Activated T-cell treated with anti-CD3 and anti-CD28 coated beads for 4 hours (primary cell): ENCODE measurements at places on chromosomes 4 and X.

DNA sequence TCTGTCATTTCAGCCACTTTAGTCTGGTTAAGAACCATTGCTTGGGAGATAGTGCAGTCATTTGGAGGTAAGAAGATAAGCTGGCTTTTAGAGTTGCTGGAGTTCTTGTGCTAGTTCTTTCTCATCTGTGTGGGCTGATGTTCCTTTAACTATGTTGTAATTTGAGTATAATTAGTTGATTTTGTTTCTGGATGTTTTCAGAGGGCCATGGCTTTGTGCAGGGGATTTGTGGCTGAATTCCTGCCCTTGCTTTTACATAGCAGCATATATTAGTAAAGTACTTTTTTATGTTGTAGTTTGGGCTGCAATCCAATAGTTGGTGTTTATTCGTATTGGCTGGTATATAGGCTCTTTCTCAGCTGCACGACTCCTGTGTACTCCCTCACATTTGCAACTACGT lies 339.6 kb downstream of the ANKRD50 start:
- DNase-seq = no peak

DNA sequence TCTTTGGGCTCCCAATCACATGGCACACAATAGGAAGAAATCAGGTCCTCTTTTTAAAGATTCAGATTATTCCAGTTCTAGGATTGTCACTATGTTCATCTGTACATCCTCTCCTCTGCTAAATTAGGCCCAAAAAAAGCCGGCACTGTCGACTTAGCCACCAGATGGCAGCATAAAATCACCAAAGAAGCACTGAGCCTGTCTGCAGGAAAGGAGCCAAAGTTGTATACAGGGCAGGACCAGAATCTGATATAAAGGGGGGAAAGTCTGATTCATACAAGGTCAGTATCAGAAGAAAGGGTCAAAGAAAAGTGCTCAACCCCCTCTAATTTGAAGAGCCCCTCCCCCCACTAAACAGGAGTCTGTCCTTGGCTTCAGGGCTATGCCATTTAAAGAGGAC lies 292.5 kb downstream of the CHIC1 start:
- peak; percentile 51 for DNase-seq

DNA sequence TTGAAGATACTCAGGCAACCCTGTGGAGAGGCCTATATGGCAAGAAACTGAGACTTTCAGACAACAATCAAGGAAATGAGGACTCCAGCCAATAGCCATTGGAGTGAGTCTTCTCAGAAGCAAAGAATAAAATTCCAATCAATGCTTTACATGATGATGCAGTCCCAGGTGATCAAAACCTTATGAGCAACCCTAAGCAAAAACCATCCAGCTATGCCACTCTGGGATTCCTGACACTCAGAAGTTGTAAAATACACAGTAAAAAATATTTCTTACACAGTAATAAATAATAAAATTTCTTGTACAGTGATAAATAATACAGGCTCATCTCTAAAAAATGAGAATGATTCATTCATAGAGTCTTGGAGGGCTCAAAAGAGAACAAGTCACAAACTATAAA lies 150.6 kb downstream of the IL15 start:
- DNase-seq = no peak

DNA sequence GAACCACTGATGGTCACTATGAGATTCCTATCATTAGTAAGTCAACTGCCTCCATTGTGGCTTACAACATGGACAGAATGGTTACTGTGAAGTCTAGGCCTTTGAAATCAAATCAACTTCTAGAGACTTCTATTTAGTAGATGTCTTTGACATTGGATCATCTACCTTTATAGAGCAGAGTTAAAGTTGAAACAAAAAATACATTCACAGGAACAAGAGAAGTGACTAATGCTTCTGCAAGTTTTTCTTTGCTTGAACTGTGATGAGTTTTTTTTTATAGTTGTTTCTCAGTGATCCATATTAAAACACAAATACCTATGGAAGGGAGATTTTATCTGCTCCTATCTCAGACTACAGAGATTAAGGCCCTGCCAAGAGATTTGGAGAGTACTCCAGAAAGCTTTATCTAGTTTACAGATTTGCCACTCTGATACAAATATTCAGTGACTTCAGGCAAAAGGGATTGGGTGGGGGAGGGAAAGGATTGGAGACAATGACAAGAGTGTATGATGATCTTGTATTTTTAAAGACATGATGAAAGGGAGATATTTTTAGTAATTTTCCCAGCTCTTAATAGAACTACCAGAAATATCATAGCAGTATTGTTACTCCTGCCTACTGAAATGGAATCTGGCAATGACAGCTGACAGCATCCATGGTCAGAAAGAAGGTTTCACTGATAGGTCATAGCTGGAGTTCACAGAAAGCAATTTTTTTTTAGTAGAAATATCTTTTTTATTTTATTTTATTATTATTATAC lies 16.0 kb upstream of the EPGN start:
- no peak for DNase-seq

DNA sequence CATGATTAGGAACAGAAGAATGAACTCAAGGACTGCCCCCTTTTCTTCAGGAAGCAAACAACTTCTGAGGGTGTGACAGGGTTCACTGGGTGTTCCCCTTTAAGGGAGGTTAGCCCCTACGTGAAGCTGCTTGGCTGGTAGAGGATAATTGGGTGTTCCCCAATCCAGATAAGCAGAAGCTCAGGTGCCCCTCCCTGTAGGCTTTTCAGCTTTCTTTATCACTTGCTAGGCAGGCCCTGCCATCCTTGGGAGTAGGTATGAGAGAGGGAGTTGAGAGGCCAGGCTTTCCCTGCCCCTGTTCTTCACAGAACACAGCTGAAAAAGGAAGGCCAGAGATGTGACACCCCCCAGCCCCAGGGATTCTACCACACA lies 44.2 kb downstream of the RTL9 start:
- DNase-seq = no peak

GRCh38 chr4:155042014-155042413 lies 166.4 kb upstream of the NPY2R start:
- no peak for DNase-seq

DNA sequence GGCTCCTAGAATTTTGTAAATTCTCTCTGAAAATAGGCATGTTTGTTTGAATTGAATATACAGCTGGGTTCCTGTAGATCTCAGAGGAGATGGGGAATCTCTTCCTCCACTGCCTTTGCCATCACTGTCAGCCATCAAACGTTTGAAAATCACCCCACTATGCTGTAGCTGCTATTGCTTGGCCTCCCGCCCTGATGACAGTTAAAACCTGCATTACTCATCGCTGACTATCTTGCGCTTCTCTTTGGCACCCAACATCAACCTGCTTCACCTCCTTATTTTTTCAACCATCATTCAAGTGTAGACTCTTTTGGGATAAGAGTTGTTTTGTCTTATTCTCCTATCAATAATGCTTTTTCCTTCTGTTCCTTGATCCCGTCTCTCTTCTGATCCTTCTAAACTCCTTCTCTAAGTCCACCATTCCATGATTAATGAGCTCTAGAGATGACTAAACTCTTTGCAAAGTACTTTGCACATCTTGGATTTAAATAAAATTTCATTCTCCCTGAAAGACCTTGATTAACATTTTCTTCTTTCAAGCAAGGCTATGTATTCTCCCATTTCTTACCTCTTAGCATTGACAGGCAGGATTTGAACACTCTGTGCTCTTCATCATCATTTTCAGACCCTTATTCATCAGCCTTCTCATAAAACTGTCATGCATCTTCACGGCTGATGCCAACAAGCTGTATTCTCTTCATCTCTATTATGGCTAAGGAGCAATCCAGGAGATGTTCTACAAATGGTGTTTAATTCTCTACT lies 133.0 kb downstream of the SNCA start:
- no peak for DNase-seq

DNA sequence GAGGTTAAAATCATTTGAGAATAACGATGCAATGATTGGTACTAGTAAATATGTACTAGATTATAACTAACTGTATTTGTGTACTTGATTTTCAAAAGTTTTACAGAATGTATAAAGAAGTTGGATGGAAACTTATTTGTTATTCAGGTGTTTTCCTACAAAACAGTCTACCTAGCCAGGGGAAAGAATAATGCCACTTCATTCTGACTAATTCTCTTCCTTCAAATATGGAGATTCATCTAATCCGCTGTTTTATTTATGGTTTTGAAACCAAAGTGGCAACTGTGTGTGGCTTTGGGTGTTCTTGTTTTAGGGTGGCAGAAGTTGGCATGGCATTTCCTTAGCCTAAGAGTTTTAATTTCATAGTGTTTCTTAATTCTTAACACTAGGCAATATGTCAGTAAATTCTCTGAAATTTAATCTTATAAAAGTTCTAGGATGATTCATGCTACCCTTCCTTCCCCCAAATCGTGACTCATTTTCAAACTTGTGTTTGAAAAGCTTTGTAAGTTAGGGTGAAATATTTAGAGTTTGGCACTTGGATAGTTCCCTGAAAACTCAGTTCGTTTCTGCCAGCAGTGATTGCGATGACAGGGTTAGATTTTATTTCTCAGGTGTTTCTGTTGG lies 62.6 kb downstream of the DCLK2 start:
- no peak for DNase-seq
